ENCODE measurements at places on chromosomes 2 and 18.
A peak's percentile ranks its signal among the peaks of the same experiment; 100 is the strongest.

- no peak for DNase-seq
Observed at GRCh38 chr2:39780825-39781600, 2.0 kb upstream of the THUMPD2 start.

GRCh38 chr2:80061881-80062280, 242.7 kb downstream of the LRRTM1 start:
- no peak for DNase-seq

DNA sequence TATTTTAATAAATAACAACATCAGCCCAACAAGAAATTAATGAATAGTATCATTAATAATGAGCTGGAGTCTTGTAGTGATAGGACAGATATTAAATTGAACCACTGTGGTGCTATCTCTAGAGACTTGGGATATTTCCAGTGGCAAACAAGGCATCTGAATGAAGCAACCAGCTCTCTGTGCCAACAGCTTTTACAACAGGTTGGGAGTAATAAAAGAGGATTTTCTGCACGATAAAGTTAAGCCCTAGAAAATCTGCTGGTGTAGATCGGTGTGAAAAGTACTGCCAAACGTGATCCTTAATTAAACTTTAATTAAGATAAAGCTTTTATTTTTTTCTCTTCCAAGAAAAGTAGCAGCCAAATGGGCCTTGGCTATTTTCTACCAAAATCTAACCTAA, 385.5 kb downstream of the NR4A2 start:
- DNase-seq: no peak

- DNase-seq: no peak
Observed at GRCh38 chr2:120307482-120307881, 38.5 kb upstream of the INHBB start.

- no peak for DNase-seq
Observed at GRCh38 chr2:48584551-48584950, 33.1 kb upstream of the GTF2A1L start.

DNA sequence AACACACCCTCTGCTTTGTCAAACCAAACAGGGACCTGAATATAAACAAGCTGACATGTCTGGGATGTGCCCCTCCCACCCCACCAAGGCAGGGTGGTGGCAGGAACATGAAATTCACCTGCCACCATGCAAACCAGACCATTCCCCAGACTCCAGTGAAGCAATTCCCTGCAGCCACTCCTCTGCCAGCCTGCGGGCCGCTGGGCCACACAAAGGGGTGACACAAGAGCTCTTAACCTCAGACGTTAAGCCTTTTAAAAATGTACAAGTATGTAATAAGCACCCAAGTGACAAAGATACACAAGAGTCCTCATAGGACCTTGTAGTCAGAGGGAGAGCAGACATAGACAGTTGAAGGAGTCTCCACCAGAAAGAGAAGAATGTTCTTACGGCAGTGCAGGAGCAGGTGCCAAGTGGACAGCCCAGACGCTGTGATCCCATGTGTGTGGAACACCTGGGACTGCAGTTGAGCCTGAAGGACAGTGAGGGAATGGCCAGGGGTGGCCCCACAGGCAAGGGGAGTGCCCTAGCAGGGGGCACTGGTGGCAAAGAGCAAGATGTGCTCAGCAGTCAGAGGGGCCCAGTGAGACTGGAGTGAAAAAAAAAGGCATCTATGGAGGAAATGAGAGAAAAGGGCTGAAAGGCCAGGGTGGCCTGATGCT, 36.9 kb downstream of the CRACDL start:
- no peak for DNase-seq

- no peak for DNase-seq
Observed at GRCh38 chr18:21444465-21445212, 155.9 kb downstream of the ESCO1 start.

- no peak for DNase-seq
Observed at GRCh38 chr2:207839575-207839974, 69.9 kb upstream of the FZD5 start.

DNA sequence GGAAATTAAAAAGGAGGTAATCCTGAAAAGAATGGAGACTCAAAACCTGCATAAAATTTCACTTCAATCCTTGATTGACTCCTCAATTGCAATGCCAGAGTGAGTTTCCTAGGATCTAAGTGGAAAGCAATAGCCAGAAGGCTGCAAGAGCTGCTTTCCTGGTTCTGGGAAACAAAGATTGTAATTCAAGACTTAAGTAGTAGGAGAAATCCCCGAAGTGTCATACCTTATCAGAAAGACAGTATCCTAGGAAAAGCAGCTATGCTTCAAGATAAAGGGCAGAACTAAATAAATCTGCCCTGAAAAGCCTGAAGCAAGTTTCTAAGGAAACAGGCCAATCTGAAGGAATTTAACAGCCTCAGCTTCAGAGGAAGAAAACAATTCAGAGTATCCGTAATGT, 390.2 kb downstream of the DSC3 start:
- no peak for DNase-seq

DNA sequence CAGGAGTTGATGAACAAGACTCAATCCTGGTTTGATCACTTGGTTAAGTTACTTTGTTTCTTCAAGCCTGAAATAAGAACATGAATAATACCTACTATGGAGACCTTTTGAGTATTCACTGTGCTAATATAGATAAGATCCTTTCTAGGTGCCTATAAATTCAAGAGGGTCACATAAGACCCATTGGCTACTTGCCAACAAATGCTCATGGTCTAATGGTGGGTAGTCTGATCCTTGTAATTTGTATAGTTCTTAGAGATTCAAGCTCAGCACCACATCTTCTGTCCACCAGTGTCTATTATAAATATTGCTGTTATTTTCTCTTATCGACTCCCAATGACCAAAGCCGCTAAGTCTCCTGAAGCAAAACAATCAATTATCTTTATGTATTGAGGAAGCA, 27.4 kb upstream of the ACSL3 start:
- DNase-seq: no peak

DNA sequence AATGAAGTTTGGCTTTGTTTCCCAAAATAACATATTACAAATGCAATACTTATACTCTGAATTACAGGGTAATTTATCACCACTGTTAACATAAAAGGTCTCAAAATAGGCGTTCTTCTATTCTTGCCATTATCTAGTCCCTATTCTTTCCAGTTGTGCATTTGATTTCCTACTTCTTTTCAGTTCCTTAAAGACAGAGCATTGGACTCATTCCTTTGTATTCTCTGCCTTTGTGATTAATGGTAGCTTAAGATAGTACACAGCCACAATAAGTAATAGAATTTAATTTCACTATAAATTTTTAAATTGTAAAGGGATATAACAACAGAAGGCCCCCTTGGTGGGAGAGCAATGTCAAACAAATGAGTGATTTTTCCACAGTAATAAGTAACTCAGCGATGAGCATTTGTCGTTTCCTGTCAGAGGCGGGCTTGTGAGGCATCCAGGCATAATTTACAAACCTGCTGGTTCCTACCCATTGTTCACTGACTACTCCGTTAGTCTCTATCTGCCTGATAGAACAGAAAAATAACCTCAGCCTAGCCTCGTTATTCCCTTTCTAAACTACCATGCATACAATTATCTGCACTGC, 456.6 kb upstream of the REG3G start:
- DNase-seq: no peak

DNA sequence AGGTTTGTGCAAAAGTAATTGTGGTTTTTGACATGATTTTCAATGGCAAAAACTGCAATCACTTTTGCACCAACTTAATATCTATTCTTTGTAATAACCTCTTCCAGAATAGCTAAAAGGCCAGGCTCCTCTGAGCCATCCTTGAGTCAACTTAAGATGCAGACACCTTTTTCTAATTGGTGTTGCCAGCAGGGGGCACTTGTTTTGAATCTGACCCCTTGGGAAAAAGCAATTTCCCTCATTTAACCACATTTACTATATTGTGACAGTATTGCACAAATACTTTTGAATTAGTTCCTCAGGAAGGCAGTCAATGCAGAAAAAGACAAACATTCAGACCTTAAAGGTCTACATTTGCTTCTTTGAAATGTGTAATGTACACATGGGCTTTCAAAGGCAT, 78.6 kb upstream of the GALNT5 start:
- no peak for DNase-seq

DNA sequence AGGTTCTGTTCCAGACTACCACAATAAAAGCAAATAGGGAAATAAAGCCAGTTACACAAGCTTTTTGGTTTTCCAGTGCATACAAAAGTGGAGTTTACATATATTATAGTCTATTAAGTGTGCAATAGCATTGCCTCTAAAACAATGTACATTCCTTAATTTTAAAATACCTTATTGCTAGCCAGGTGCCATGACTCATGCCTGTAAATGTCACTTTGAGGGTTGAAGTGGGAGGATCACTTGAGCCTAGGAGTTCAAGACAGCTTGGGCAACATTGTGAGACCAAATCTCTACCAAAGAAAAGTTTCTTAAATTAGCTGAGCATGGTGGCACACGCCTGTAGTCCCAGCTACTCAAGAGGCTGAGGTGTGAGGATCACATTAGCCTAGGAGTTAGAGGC, 52.9 kb upstream of the IMP4 start:
- no peak for DNase-seq

GRCh38 chr2:136386046-136386445, 268.1 kb upstream of the CXCR4 start:
- no peak for DNase-seq

DNA sequence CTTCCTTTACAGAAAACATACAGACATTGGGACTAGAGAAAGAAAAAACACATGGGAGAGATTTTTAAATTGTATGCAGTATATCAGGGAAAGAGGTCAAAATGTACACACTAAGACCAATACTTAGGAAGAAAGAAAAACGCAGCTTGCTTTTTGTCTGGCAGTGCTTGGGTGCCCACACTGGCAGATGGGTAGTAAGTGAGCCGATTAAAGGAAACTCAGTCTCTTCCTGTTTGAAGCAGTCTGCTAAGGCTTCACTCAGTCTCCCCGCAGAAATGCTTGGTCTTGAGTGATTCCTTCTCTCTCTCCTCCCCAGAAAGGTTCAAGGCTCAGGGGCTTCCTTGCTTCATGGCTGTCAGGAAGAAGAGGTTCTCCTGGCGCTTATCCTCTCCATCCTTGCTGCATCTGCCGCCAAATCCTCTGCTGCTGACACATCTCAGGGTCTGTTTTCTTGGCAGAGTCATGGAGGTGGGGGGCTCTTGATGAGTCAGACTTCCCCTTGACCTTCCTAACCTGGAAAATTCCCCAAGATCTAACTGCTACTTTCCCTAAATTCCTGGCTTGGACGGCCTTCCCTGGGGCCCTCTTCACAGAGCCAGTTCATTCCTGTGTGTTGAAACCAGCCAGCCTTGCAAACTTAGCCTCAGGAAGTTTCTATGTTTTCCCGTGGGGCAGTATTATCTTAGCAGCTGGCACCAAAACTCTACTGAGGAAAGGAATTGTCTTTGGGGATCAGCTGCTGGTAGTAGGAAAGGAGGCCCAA, 10.5 kb upstream of the TMSB10 start:
- no peak for DNase-seq

- DNase-seq: peak; percentile 45
Observed at GRCh38 chr2:39216346-39217191, 27.2 kb downstream of the CDKL4 start.

- no peak for DNase-seq
Observed at GRCh38 chr18:58386780-58387179, 242.1 kb downstream of the ALPK2 start.

DNA sequence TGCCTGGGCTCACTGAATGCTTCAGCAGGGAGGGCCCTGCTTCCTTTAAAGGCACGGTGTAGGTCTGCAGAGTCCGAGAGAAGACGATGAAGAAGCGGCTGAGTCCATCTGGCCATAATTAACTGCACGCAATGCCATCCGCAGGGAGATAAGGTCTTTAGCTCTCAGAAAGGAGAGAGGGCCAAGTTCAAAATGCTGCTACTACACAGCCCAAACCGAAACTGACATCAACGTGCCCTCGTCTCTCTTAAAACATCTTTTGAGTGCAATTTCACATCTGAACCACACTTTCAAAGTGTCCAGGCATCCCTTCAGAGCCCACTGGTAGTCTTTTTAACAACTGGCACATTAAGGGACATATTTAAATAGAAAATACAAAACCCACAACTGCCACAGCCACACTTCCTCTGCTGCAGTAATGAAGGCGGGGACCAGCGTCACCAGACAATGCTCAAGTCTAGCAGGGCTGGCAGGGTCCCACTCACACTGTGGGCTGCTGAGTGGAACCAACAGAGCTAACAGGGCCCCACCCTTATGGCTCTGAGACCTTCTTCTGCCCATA, 35.8 kb downstream of the ST3GAL5 start:
- DNase-seq: no peak

GRCh38 chr2:226712941-226713340, 86.7 kb downstream of the IRS1 start:
- DNase-seq: no peak

DNA sequence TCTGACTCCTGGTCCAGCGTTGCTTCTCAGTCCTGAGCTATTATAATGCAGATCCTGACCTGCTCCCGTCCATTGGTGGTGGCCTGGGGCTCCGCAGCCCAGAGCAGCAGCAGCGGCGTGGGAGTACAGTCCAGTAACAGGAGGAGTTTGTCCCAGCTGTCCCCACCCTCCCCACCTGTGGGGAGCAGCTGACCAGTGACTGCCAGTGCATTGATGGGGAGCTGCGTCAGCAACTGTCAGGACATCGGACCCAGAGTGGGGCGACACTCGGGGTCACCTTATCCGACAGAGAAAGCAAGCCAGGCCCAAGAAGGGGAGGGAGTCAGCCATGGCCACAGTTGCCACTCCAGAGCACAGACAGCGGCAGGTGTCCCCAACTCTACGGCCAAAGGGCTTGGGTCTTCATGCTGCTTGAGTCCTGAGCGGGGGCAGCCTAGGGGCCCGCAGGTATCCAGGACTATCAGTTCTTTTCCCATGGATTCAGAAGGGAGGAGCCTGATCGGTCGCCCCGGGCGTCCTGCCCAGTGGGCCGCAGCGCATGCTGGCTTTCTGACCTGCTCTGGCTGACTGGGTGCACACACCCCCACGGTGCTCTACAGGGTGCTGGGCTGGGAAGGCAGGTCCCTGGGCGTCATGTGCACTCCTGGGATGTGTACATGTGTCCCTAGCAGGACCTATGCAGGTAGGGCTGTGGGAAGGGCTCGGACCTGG, 29.7 kb downstream of the DNMT3A start:
- no peak for DNase-seq

GRCh38 chr2:85913884-85914881, 25.4 kb upstream of the ST3GAL5 start:
- no peak for DNase-seq

- DNase-seq: no peak
Observed at GRCh38 chr2:76472946-76473345, 762.2 kb upstream of the GCFC2 start.

DNA sequence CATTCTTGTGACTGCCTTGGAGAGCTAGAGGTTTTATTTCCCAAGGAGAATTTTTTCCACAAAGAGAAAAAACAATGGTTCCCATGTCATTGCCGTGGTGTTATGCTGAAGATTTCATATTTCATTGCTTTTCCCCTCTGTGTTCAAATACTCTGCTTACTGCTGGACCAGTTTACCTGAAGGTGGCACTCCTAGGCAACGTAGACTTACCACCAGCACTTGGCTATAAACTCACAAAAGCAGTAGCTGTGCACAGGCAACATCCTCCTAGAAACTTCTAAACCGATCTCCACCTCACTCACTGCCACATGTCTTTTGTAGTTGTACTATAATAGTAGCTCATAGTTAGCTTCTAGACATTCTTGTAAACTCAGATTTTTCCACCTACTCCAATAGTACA, 1319.7 kb upstream of the CRIM1 start:
- DNase-seq: no peak

Measured in activated T-helper 1 cell treated with anti-CD3 and anti-CD28 coated beads, Interleukin-2, amount 50 U/mL, for 16 hours (primary cell).